ENCODE measurements at places on chromosomes 11 and 22.
A peak's percentile ranks its signal among the peaks of the same experiment; 100 is the strongest.

GRCh38 chr11:117431436-117431835, 103.8 kb downstream of the CEP164 start:
- DNase-seq, result no peak

- no peak for DNase-seq
Measured at GRCh38 chr22:27311698-27312550, 489.6 kb downstream of the MN1 start.

- DNase-seq, result no peak
Measured at GRCh38 chr22:39717099-39717498, 146.5 kb downstream of the CACNA1I start.

- no peak for DNase-seq
Measured at GRCh38 chr11:130206141-130206540, 46.6 kb downstream of the ST14 start.

DNA sequence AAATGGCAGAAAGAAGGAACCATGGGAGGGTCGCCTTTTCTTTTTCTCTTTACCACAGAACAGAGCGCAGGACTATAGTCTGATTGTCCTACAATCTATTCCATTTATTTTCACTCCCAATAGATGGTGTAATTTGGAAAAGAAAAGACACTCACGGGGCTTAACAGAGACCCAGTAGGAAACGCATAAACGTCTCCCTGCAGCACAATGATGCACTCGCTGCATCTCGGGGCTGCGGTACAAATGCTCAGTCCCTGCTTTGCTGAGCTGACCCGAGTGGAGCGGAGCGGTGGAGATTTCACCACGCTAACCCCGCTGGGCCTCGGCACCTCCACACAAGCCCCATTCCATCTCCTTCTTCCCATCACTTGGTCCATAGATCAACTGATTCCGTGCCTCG, 1.5 kb downstream of the FEZ1 start:
- DNase-seq, result no peak

DNA sequence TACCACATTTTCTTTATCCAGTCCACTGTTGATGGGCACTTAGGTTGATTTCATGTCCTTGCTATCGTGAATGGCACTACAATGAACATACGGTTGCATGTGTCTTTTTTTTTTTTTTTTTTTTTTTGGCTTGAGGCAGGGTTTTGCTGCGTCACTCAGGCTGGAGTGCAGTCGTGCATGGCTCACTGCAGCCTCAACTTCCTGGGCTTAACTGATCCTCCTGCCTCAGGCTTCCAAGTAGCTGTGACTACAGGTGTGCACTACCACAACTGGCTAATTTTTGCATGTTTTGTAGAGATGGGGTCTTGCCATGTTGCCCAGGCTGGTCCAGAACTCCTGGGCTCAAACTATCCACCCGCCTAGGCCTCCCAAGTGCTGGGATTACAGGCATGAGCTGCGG, 1.5 kb upstream of the CCDC90B start:
- no peak for DNase-seq

- DNase-seq, result peak; percentile 30
Measured at GRCh38 chr11:16788141-16789062, 50.0 kb downstream of the C11orf58 start.

- no peak for DNase-seq
Measured at GRCh38 chr11:68563454-68563853, 102.9 kb downstream of the PPP6R3 start.

GRCh38 chr22:17119481-17120202, 1.5 kb downstream of the TMEM121B start:
- DNase-seq, result no peak

GRCh38 chr22:40329466-40329865, 16.8 kb upstream of the ADSL start:
- DNase-seq, result no peak

DNA sequence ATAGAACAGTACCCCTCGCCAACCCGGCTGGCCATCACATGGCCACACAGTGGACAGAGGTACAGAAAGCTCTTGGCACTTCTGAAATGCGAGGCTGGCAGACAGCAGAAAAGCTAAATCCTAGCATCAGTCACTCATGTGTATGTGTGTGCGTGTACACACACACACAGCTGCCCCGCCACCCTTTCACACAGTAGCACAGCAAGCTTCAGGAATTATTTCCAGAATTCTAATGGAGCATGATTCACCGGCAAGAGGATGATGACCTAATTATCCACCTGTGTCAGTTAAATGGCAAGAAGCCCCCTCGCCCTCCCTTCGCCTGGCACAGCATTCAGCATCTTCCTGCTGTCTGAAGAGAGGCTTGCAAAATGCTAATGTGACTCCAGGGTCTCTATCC, 336.0 kb downstream of the SHANK2 start:
- DNase-seq, result no peak

GRCh38 chr22:25368271-25368670, 148.8 kb downstream of the CRYBB2 start:
- DNase-seq, result no peak

GRCh38 chr11:1870721-1871466, 18.0 kb downstream of the LSP1 start:
- no peak for DNase-seq

GRCh38 chr11:33258631-33259205, 1.5 kb downstream of the HIPK3 start:
- no peak for DNase-seq

DNA sequence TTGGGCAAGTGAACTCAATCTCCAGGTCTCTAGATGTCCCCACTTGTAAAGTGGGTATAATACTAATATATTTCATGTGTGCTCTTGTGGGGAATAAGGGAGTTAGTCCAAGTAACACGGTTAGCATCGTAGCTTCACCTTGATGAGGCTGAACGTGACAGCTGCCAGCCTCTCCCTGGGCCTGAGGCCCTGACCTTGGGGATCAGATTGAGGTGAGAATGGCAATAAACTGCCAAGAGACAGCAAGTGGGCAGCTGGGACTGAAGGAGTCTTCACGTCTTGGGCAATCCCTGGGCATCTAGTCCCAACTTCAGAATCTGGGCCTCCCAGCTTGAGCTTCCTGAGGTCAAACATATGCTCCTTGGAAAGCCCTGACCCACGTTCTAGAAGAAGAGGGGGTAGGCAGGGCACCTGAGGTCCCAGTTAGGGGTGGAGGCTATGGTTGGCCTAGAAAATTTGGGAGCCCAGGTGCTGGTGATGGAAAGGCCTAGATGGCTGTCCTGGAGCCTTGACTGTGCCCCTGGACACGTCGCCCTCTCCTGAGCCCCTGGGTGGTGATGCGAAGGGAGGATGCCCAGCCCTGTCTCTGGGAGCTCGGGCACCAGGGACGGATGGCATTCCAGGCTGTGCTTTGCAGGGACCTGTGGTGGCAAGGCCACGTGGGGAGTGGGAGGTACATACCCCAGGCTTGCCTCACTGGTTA, 23.4 kb downstream of the ADAMTS15 start:
- no peak for DNase-seq

- DNase-seq, result no peak
Measured at GRCh38 chr22:44540756-44541670, 43.0 kb upstream of the RTL6 start.

DNA sequence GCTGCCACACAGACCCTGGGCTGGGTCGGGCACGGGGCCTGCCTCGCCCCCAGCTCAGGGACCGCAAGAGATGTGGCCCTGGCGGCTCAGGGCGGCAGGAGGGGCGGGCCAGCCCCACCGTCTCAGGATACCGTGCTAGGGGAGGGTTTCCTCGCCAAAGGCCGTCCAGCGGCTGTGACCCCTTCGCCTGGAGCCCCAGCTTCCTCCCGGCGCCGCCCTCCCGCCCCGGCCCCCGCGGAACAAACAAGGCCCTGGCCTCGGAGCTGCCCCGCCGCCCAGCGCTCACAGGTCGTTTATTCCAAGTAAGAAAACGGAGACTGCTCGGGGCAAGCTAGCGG, 543 bp upstream of the AP2A2 start:
- DNase-seq, result no peak

DNA sequence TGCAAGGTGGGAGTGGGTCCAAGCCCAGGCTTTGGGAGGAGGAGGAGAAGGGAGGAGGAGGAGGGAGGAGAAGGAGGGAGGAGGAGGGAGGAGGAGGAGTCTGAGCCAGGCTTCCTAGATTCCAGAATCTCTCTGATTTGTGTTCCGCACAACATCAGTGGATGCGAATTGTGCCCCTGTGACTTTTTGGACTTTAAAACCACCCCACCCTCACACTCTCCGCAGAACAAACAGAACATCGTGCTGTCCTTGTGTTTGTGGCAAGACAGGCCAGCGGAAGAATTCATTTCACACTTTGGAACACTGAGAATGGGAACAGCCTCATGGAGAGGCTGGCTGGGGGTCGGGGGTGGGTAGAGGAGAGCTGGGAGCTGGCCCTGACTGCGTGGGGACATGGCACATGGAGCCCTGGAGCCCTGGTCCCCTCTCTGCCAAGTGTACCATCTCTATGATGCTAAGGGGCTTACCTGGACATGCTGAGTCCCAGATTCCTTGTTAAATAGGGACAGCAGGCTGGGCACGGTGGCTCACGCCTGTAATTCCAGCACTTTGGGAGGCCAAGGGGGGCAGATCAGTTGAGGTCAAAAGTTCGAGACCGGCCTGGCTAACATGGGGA, 16.4 kb upstream of the SHANK2 start:
- no peak for DNase-seq

- no peak for DNase-seq
Measured at GRCh38 chr22:30754971-30755758, 60.5 kb downstream of the OSBP2 start.

- no peak for DNase-seq
Measured at GRCh38 chr22:38017272-38017920, 33.0 kb upstream of the SOX10 start.

- DNase-seq, result no peak
Measured at GRCh38 chr11:30016588-30017363, at the start of gene KCNA4. KCNA4 (minus strand) TSS chr11:30017030; CDS start chr11:30012678, 4,352 bp downstream.

GRCh38 chr22:30832407-30832987, 136.1 kb downstream of the MORC2 start:
- DNase-seq, result no peak

DNA sequence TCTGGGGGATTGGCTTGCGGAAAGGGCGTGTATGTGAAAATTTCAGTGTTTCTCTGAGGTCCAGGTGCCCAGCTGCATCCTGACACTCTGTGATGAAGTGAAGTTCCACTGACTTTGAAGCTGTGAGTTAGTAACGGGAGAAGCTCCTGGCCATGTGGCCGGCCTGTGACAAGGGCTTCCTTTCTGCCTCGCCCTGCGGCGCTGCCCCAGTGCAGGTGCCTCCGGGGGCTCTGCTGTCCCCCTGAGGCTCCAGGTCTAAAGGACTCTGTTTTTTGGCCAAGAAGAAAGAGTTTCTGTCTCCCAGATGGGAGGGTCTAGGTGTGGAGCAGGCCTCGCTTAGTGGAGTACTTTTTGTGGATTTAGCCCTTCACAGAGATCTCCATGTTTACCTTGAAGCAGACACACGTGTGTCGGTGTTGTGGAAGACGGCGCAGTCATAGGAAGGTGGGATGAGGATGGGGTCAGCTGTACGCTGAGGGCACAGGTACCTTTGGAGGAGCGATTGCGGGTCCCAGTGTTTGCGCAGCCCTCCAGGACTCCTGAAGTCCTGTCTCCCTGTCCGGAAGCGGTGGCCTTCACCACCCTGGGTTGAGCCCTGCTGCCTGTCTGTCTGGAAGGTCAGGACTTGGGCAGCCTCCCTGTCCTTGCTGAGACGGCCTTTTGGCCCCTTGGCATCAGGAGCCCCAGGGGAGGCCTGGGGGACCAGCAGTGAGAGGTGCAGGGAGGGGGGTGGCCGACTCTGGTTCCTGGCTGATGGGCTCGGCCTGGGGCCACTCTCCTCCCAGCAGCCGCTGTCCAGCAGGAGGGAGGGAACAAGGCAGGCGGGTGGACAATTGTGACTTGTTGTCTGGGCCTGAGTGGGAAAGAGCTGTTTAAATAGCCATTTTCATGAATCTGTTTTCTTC, 1249.3 kb downstream of the BRD1 start:
- no peak for DNase-seq

GRCh38 chr11:83717537-83717936, 431.4 kb upstream of the CCDC90B start:
- DNase-seq, result no peak

GRCh38 chr11:10566257-10566957, 2.1 kb downstream of the LYVE1 start:
- DNase-seq, result no peak

- DNase-seq, result no peak
Measured at GRCh38 chr11:11243209-11243589, 109.9 kb downstream of the CSNK2A3 start.

- no peak for DNase-seq
Measured at GRCh38 chr22:29144786-29145160, 60.9 kb upstream of the EMID1 start.

DNA sequence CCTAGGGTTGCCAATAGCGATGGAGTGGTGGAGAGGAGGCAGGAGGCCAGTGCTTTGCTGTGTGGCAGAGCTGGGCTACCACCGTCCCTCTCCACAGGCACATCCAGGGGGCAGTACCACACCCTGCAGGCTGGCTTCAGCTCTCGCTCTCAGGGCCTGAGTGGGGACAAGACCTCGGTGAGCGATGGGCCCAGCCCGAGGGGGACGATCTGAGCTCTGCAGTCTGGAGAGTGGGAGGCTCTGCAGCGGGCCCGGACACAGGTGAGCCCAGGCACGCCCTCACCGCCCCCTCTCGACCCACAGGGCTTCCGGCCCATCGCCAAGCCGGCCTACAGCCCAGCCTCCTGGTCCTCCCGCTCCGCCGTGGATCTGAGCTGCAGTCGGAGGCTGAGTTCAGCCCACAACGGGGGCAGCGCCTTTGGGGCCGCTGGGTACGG, 2.5 kb downstream of the PKP3 start:
- no peak for DNase-seq

Measured in stimulated activated CD8-positive, alpha-beta memory T cell treated with anti-CD3 and anti-CD28 coated beads, Interleukin-15, amount 100 ng/mL, for 24 hours (primary cell).